ENCODE measurements at places on chromosomes 7 and 10.

GRCh38 chr10:132572545-132572937 is 35.0 kb downstream of the INPP5A start:
- DNase-seq: peak; percentile 37

DNA sequence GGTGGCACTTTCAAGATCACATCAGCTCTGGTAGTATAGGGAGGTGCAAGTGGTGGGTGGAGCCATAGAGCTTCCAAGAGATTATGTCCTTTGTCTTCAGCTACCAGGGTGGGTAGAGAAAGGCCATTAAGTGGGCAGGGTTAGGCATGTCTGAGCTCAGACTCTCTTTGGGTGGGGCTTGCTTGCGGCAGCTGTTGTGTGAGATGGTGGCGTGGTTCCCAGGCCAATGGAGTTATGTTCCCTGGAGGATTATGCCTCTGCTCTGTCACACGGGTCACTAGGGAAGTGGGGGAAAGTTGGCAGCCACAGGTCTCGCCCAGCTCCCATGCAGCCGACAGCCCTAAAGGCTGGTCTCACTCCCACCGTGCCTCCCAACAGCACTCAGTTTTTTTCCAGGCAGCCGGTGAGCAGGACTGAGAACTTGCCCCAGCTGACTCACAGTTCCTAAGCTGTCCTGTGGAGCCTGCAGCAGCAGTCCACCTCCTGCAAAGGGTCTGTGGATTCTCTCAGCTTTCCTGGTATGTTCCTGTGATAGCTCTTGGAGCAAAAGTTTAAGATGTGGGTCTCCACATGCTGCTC is 459.0 kb downstream of the SH2D4B start:
- no peak for DNase-seq

DNA sequence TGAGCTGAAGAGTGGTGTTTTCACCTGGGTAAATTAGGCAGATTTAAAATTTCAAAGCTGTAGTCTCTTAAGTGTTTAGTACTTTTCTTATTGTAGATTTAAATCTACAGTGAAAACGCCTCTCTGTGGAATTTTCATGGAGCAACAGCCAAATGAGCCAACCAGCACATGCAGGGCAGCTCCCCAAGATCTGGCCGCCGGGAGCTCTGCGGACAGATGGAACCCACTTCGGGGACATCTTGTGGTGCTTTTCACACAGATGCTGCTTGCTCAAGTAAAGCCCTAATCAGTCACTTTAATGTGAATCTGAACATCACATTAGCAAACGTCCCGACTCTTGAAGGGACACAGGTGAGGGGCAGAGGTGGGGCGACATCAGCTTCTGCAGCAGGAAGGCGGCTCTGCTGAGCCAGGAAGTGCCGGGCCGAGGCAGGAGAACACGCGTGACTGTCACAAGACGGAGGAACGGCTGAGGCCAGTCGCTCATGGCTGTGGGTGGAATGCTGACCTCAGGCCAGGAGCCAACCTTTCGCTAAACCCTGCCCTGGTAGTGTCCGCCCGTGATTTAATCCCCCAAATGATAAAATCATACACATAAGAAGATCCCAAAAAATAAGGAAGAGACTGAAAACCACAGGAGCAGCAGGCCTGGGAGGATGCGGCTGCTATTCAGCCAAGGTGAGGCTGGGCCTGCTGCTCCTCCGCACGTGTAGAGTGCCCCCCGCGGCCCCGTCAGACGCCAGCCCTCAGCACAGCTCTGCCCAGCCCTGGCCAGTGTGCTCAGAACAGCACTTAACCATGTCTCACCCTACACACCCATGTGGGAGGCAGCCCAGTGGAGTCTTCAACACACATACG is 256.8 kb downstream of the ZMYND11 start:
- no peak for DNase-seq

GRCh38 chr10:48580236-48580635 is 24.6 kb downstream of the ARHGAP22 start:
- DNase-seq: no peak

DNA sequence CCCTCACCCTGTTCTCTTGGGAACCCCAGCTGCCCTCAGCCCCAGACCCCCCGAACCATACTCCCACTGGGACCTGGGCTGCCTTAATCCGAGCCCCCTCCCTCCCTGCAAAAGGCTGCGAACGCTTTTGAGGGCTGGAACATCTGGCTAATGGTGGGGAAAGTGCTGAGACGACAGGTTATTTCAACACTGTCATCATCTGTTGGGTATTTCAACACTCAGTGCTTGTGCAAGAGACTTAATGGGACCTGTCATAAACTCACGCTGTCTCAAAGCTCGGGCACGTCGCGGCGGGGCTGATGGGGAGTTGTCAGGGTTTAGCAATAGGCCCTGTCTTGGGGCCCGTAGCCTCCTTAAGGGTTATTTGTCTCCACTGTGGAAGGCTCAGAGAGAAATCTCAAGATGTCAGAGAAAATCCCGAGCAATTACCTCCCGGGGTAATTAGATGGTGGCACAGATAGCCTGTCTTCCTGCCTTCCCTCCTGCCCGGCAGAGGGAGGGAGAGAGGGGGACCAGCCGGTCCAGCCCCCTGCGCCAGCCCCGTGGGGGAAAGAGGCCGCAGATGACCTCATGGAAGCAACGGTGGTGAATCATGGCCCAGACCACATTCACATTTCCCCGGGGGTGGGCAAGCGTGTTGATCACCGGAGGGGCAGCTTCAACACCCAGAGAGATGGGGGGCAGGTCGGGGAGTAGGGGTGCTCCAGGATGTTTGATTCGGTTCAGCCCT is 88.7 kb upstream of the MYL10 start:
- no peak for DNase-seq

DNA sequence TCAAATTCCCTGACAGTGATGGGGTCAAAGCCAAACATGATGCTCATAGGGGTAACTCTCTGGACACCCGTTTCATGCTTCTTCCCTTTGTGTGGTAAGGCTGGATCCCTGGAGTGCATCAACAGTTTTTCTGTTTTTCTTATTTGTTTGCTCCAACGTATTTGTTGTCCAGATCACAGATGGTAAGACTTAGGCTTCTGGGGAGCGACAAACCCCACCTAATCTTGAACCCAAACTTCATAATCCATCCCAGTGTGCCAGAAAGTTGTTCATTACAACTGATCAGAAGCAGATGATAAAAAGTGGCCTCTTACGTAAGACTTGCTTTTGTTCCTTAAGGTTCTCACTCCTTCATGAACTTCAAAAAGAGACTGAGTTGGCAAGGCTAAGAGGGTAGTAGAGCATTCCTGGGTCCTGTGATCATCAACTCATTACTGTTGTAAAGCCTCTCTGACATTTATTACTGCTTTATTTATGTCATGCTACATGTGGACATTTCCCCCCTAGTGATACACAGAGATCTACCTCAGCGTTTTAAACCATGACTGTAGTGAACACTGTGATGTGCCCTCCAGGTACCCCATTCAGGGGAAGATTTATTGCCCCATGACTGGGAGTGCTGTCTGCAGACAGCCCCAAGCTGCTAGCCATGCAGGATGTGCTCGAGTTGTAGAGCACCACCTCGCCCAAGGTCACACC is 125.6 kb downstream of the CCDC71L start:
- no peak for DNase-seq

DNA sequence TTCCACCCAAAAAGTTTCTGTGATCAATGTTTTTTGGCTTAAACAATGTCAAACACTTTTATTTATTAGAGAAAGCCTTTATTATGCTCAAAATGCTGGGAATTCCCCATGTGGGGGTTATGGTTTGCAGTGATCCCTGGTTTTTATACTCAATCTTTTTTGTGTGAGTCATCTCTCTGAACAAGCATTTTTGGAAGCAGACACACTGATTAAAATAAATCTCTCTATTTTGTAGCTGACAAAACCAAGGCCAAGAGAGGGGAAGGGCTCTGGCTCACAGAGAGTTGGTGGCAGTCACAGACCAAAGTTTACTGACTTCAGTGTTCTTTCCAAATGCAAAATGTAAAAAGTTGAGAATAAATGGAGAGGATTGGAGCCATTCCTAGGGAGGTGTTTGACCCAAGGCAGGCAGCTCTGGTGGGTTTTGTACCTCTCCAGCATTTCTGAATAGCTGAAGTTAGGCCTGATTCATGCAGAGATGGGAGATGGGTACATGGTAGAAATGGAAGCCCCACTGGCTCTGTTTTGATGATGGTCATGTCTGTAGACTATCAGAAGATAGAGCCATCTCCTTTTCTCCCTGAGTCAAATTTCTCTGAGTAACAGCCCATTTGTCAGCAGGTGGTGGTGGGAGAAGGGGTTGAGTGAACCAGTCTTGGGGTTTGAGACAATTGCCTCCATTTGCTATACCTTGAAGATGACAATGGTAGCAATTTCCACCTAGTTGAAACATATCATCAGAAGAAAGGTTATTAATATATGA is 45.4 kb upstream of the NAMPT start:
- DNase-seq: peak; percentile 29

GRCh38 chr7:54109501-54109900 is 432.7 kb upstream of the VSTM2A start:
- no peak for DNase-seq

- DNase-seq: no peak
Observed at GRCh38 chr7:142914121-142914520, 19.4 kb downstream of the TRPV5 start.

- no peak for DNase-seq
Observed at GRCh38 chr7:2211259-2211880, 21.4 kb downstream of the MAD1L1 start.

DNA sequence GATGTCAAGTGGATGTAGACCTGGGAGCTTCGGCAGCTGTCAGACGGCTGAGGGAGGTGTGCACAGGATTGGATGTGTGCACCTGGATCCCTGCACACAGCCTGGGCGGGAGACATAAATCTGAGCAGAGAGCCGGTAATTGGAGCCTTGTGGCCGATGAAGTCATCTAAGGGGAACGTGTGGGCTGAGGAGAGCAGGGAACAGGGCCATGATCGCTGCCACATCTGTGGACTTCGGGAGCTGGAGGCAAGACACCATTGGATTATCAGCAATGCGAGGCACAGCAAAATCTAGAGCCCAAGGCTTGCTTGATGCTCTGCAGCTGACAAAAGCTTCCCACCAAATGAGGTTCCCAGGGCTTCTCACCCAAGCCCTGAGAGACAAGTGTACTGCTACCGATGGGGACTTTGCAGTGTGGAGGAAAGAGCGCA is 147.7 kb downstream of the PTPN20 start:
- DNase-seq: no peak

GRCh38 chr7:124323597-124323996 is 290.7 kb upstream of the TMEM229A start:
- no peak for DNase-seq

DNA sequence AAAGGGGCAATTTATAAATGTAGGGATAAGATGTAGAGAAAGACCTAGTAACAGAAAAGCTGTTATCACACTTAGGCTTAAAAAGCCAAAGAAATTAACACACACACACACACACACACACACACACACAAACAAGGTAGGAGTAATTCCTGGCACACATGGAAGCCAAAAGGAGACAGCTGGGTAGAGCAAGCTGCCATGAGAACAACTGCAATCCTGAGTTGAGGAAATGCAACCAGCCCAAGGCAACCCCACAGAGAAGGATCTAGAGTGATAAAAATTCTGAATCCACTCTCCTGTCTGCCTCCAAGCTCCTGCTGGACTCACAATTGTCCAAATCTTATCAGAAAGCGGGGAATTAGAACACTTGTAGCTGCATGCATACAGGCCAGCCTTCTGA is 229.1 kb upstream of the DGKB start:
- DNase-seq: no peak

- DNase-seq: no peak
Observed at GRCh38 chr7:67900456-67900855, 903.8 kb downstream of the TYW1 start.

GRCh38 chr10:20443094-20443493 is 454.0 kb downstream of the NEBL start:
- DNase-seq: no peak

DNA sequence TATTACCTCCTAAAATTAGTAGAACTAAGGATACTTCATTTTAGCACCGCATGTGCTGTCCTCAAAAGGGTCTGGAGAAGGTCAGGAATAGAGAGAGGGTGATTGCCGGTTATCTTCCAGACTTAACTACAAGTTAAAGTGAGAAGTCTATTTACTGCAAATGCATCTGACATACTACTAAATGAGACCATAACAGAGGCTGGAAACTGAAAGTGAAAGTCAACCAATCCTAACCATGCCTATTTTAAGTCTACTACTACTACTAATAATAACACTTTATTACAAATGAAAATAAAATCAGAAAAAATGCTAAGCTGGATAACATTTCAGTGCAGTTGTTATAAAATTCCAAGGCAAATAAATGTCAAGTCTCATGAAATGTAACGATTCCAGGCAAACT is 244.7 kb downstream of the KIF20B start:
- peak; percentile 15 for DNase-seq

GRCh38 chr7:105364684-105365083 is 24.0 kb downstream of the SRPK2 start:
- DNase-seq: no peak

DNA sequence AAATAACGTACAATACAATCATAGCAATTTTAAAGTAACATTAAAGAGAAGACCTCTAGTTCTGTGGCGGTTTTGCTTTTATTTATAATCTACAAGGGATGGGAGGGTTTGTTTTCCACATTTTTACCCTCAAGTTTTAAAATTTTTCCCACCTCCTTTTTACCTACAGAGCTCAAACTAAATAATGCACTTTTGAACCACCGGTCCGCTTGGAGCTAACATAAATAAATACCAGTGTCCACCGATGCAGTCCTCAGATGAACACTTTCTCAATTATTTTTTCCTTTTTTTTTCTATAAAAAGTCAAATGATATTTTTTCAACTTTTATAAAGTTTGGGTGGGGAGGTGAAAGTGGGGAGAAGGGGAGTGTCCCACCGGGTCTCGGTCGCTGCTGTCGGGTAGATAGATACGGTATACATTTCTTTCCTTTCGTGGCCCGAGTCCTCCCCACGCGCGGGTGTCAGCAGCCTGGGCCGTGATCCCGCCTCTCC is 3.3 kb downstream of the ZNF503 start:
- no peak for DNase-seq

GRCh38 chr10:1178506-1178905 is 122.3 kb downstream of the WDR37 start:
- DNase-seq: no peak

GRCh38 chr7:630539-630938 is 96.0 kb upstream of the DNAAF5 start:
- DNase-seq: no peak

- peak; percentile 84 for DNase-seq
Observed at GRCh38 chr7:1065585-1066241, 21.4 kb downstream of the GPR146 start.

DNA sequence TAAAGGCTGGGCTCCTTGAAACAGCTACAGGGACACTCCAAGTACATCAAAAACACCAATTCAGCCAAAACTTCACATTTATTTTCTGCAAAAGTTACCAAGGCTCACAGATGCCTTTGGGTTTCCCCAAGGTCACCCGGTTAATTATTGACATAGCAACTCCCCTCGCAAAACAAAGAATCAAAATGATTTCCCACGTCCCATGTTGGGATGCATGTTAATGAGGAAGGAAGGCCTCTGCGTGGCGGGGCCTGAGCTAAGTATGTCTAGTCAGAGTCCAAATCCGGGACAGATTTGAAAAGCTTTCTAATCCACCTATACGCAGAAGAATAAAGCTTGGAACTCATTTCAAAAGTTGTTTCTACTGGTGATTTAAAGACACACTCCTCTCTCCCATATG is 535 bp upstream of the TMEM72 start:
- no peak for DNase-seq

- DNase-seq: no peak
Observed at GRCh38 chr10:76971547-76972170, 665.9 kb downstream of the KCNMA1 start.

- DNase-seq: no peak
Observed at GRCh38 chr7:35865287-35865686, 64.4 kb downstream of the SEPTIN7 start.

GRCh38 chr10:86359111-86359510 is 7.5 kb downstream of the GRID1 start:
- DNase-seq: no peak

GRCh38 chr10:27744802-27745731 is 552 bp downstream of the MKX start:
- no peak for DNase-seq
